ENCODE measurements at places on chromosomes 6 and 20.

DNA sequence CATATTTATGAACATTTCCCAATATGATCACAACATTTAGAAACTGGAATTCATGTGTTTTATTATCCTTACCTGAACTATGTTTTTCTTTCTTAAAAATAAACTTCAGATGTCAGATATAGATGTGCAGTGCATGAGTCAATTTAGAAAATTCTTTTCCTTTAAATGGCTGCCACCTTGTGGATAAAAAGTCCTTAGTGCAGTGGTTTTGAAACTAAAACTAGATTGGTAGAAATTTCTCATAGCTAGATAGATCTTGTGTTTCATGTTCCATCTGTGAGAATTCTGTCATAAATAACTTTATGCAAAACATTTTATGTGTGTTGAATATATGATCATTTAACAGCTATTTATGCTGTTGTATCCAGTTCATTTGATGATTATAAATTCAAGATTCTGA, 134.9 kb downstream of the KLHL32 start:
- no peak for DNase-seq

- peak; percentile 8 for DNase-seq
Measured at GRCh38 chr20:35883778-35884540, 70.3 kb downstream of the SCAND1 start.

GRCh38 chr20:8315639-8316573, 183.8 kb downstream of the PLCB1 start:
- DNase-seq = no peak

DNA sequence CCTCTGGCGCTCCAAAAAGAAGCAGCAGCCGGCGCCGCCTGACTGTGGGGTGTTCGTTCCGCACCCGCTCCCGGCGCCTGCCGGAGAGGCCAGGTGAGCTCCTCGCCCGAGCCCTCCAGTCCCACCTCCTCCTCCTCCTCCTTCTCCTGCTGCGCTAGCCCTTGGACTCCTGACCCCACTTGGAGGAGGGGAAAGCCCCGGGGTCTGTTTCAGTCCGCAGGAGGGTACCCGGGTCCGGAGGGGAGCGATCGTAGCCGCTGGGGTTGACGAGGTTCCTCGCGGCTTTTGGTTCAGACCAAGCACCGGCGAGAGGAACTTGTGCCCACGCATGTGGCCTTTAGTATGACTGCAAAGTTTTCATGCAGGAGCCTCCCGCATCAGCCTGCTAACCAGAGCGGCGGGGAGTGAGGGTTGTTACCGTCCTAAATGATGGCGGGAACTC, 493 bp downstream of the CRYBG1 start:
- no peak for DNase-seq

DNA sequence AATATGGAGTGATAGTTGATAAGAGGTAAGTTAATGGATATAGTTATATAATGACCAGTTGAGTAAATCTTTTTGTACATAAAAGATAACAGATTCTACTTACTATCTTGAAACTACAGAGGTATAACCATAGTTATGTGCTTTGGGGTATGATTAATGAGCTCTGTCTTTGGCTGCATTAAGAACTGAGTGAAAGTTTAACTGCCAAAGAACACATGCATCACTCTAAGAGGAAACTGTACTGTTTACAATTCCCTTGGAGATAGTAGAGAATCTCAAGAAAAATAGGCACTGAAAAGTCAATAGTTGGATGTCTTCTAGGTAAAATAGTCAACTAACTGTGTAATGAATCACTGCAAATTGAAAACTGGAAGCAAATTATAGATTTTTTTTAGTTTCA, 1129.5 kb downstream of the EPHA7 start:
- DNase-seq = no peak

GRCh38 chr6:105452924-105453756, 50.3 kb upstream of the PREP start:
- DNase-seq = no peak

DNA sequence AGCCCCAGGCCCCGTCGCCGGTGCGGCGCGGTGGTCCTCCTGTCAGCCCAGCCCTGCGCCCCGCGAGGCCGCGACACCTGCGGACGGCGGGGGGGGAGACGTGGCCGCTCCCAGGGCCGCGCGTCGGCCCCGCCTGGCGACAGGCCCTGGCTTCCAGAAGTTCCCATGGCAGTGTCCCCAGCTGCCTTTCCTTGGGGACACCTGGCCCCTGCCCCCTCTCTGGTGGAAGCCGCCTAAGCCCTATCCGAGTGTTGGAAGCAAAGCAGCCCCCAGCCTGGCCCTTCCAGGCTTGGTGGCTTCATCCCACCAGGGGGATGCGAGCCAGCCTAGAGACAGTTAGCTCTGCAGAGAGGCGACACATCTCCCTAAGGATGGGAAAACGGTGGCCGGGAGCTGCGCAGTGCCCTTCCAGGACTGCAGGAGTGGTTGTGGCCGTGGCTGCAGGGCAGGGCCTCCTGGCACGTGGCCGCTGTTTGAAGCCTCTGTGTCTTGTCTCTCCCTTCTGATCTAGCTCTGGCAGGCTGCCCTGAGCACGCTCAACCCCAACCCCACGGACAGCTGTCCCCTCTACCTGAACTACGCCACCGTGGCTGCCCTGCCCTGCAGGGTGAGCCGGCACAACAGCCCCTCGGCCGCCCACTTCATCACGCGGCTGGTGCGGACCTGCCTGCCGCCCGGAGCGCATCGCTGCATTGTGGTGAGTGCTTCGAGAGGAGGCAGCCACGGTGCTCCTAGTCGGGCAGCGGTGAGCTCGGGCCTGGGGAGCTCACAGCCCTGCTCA, 816 bp downstream of the NPEPL1 start:
- DNase-seq = no peak

- no peak for DNase-seq
Measured at GRCh38 chr6:166156942-166157341, 10.7 kb downstream of the TBXT start.

GRCh38 chr6:63856271-63856670, 220.7 kb downstream of the PHF3 start:
- DNase-seq = no peak
